ENCODE measurements at places on chromosomes 7 and 10. TPM values are rescaled to one million over a fixed set of nuclear protein-coding genes. Genes with fewer than 3 reads are reported as not detected.

ACSL5 gene
- 3.8 TPM for polyA plus RNA-seq

- DNase-seq: no peak
Observed at GRCh38 chr10:103757531-103758293, 97.7 kb downstream of the SH3PXD2A start.

LBX1 gene
- 0.06 TPM for polyA plus RNA-seq

DNA sequence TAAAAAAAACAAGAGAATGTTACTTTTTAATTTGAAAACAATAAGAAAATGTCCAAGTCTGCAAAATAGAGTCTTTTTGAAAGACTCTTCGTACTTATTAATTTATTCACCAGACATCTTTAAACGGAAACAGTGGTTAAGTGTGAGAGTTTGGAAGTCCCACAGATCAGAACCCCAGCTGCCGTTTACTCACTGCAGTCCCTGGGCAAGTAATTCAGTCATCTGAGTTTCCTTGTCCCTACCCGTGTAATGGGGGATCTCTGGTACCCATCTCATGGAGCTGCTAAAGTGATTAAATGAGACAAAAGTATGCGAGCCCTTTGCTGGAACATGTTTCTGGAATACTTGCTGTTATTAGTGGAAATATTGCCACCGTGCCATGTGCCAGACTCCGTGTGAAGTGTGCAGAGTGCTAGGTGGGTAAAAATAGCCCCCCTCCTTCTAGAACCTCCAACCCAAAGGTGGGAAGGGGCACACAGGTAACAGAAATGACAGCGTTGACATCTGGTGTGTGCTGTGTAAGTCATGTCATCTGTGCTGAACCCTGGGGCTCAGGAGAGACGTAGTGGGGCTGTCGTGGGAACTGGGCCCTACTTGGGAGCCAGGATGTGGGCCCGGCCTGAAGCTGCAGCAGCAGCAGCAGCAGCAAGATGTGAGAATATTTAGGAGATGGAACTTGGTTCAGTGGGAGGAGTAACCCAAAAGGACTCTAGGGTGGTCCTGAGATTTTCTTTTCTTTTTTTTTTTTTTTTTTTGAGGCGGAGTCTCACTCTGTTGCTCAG, 140.5 kb downstream of the CUX1 start:
- DNase-seq: no peak

DNA sequence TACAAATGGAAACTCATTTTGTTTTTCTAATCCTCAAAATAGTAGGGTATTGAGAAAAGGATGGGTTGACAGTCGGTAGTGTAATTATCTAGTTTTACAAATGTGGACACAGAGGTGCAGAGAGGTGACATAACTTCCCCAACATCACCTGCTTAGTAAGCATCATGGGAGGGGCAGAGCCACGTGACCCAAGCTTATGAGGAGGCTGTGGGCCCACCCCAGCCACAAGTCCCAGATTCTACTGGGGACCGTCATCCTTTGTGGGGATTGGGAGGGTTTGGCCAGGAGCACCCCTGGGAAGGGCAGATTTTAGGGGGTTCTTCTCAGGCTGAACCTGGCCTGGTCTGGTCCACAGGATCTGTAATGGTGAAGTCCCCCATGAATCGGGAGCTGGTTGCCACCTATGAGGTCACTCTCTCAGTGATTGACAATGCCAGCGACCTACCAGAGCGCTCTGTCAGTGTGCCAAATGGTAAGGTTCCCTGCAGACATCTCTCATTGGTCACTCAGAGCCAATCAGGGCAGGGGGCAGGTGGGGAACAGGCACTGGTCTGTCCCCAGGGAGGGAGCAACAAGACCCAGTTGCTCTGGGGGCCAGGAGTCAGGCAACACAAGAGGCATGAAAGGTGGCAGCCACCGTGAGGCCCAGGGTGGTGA, 23.6 kb upstream of the VSIR start:
- DNase-seq: no peak

DNA sequence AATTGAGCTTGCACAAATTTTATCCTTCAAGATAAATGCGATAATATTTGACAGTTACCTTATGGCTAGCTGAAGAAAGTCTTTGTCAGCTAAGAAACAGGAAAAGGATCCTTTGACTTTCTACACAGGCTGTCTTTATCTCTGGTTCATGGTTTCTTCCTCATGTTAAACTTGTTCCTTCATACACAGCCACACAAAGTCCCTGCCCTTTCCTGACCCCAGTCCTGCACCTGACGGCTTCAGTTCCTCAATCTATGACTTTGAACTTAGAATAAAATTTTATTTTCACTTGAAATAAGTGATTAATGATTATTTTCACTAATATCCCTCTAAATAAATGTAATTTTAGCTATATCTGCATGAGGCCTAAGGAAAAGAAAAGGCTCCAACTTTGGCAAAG, 77.8 kb upstream of the PRSS1 start:
- no peak for DNase-seq

DNA sequence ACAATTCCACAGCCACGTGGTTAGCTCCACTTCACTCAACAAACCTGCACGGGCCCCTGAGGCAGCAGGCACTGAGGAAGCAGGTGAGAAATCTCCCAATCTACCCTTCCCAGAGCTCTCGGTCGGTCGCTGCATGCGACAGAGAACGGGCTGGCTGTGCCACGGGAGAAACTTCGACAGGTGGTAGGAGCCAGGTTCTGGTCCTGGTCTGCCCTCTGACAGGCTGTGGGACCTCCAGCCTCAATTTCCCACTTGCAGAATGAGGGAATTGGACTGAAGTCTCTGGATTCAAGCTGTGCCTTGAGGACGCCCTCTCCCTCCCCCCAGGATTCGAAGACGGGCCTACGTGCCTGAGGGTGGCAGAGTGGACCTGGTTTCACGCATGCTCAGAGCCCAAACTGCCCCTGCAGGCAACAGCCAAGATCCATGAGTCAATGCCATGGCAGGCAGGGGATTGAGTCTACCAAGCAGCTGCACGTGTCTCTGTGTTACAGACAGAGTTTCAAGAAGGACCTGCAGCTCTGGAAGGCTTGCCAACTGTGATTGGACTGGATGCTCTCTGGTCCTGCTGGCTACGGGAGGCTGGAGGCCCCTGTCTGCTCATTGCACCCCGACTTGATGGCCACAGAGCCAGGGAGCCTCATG, 215.0 kb downstream of the USP6NL start:
- no peak for DNase-seq

DNA sequence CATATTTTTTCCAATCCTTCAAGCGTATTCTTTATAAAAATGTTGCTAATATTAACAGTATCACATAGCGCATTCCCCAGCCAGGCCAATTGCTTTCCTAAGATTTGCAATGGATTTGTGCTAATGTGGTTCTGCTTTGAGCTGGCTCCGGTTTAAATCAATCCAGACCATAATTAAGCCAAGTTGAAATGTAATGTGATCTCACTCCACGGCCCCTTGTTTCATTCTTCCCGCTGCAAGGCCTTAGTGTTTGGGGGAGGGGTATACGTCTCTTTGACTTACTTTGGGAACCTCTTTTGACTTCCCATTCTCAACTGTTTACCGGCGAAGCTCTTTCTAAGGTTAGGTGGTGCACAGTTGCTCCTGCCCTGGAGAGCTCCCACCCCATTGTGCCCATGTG, 86.4 kb downstream of the PRPF18 start:
- no peak for DNase-seq

- no peak for DNase-seq
Observed at GRCh38 chr10:14381475-14381874, 50.8 kb upstream of the FRMD4A start.

SFTPA1 gene
- not detected for polyA plus RNA-seq

- DNase-seq: peak; percentile 43
Observed at GRCh38 chr10:76244061-76244686, 812.8 kb downstream of the LRMDA start.

Data from left renal cortex interstitium (tissue), 4 donors.